ENCODE measurements at places on chromosomes 11 and 22.

- peaks cover 62% of the 10 kb centered on the region for H3K36me3 ChIP-seq
- H3K27ac ChIP-seq: 0 out of 2 replicates have a peak overlapping the region, but pooled peaks have one; percentile 16
- DNase-seq: peak; percentile 47
- H3K4me3 ChIP-seq: no peak overlapping the region
- H3K4me1 ChIP-seq: no peaks in the 10 kb centered on the region
Observed at GRCh38 chr11:11931461-11932055, 76.9 kb downstream of the DKK3 start.

GRCh38 chr11:58787903-58788302 lies 56.2 kb upstream of the GLYAT start:
- H3K4me3 ChIP-seq: no peak overlapping the region
- no peak for DNase-seq
- no peaks in the 10 kb centered on the region for H3K4me1 ChIP-seq
- H3K27me3 ChIP-seq: no peaks in the 10 kb centered on the region
- no peaks in the 10 kb centered on the region for H3K36me3 ChIP-seq

- H3K4me1 ChIP-seq: peaks cover 17% of the 10 kb centered on the region
- no peaks in the 10 kb centered on the region for H3K27me3 ChIP-seq
- DNase-seq: no peak
- H3K4me3 ChIP-seq: no peak overlapping the region
- no peaks in the 10 kb centered on the region for H3K36me3 ChIP-seq
Observed at GRCh38 chr22:49705972-49706352, 121.7 kb downstream of the BRD1 start.

GRCh38 chr11:12408156-12408770 lies 30.9 kb downstream of the PARVA start:
- H3K36me3 ChIP-seq: no peaks in the 10 kb centered on the region
- no peak for DNase-seq
- H3K4me1 ChIP-seq: peaks cover 29% of the 10 kb centered on the region
- H3K4me3 ChIP-seq: no peak overlapping the region
- H3K27me3 ChIP-seq: no peaks in the 10 kb centered on the region
- H3K27ac ChIP-seq: no peak overlapping the region

GRCh38 chr22:20156611-20157429 lies 6.0 kb upstream of the CCDC188 start:
- H3K27me3 ChIP-seq: no peaks in the 10 kb centered on the region
- H3K36me3 ChIP-seq: peaks cover 2% of the 10 kb centered on the region
- H3K4me1 ChIP-seq: peaks cover 35% of the 10 kb centered on the region

- H3K27ac ChIP-seq: no peak overlapping the region
- H3K36me3 ChIP-seq: no peaks in the 10 kb centered on the region
- no peak overlapping the region for H3K4me3 ChIP-seq
- peaks cover 21% of the 10 kb centered on the region for H3K27me3 ChIP-seq
- DNase-seq: no peak
Observed at GRCh38 chr11:33825854-33826560, 51.7 kb upstream of the FBXO3 start.

DNA sequence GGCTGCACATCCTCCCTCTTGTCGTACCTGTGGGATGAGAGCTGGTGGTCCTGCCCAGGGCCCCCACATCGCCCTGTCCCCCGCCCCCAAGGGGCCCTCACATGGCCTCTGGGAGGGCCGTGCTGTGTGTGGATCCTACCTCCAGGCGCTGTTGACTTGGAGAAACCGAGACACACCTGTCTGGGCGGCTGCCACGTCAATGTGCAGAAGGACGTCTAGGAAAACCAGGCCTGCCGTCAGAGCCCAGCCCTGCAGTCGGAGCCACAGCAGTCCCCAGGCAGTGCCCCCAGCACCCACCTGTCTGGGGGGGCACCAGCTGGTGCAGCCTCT lies 14.2 kb downstream of the ALG12 start:
- H3K4me1 ChIP-seq: no peaks in the 10 kb centered on the region
- no peaks in the 10 kb centered on the region for H3K27me3 ChIP-seq
- no peak overlapping the region for H3K4me3 ChIP-seq
- H3K36me3 ChIP-seq: peaks cover 18% of the 10 kb centered on the region

DNA sequence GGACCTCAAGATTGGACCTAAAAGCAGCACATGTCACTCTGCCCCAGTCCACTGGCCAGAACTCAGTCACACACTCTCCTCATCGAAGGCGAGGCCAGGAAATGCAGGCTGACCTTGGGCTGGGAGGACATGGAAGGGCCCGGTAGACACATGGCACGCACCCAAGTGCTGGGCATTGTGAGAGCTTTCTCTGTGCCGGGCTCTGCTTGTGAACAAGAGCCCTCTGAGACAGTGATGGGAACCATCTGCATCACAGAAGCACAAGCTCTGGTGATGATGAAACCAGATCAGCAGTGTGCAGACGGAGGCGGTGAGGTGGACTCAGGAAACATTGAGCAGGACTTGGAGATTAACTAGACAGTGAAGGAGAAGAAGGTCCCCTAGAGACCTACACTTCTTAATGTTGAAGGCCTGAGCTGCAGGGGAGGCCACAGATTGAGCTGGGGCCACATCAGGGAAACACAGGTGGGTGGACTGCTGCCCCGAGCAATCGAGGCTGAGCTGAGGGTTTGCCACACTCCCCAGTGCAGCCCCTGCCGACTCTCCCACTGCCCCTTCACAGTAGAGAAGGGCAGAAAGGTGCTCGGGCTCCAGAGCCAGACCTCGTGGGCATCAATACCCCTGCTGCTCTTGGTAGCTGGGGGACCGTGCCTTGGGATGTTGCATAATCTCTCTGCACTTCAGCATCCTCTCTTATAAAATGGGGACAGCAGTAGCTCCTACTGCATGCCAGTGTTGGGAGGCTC lies 1460.5 kb downstream of the TBC1D22A start:
- no peaks in the 10 kb centered on the region for H3K27me3 ChIP-seq
- no peak overlapping the region for H3K4me3 ChIP-seq
- H3K4me1 ChIP-seq: no peaks in the 10 kb centered on the region

DNA sequence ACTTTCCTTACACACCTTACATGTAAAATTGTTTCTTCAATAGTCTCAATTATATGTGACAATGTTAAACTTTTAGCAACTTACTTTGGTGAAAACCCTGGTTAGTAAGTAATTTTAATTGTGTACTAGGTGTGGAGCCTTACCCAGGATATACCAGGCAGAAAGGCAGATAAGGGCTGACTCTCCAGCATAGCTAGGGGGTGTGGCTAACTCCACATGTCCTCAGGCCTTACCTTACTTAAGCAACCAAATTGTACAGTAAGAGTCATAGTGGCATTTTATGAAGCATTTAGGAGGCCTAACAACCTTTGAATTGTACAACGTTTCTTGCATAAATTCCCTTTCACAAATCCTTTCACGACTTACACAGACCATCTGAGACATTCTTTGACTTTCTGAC lies 118.2 kb upstream of the OR9Q1 start:
- no peak overlapping the region for H3K27ac ChIP-seq
- DNase-seq: no peak
- H3K27me3 ChIP-seq: no peaks in the 10 kb centered on the region
- H3K36me3 ChIP-seq: no peaks in the 10 kb centered on the region
- no peak overlapping the region for H3K4me3 ChIP-seq

DNA sequence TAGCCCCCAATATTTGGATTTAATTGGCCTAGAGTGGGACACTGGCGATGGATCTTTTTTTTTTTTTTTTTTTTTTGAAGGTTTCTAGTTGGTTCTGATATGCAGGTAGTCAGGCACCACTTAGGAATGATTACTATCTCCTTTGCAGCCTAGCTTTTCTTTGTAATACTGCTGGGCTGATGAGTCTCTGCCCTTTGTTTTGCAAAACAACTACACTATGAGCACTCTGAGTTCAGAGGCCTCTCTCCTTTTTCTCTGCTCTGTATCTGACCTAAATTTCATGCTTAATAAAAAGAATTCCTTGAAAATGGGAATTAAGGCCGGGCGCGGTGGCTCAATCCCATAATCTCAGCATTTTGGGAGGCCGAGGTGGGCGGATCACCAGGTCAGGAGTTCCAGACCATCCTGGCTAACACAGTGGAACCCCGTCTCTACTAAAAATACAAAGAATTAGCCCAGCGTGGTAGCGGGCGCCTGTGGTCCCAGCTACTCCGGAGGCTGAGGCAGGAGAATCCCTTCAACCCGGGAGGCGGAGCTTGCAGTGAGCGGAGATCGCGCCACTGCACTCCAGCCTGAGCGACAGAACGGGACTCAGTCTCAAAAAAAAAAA lies 1312.3 kb downstream of the FAM181B start:
- no peak for DNase-seq
- no peak overlapping the region for H3K4me3 ChIP-seq
- H3K36me3 ChIP-seq: no peaks in the 10 kb centered on the region
- H3K4me1 ChIP-seq: no peaks in the 10 kb centered on the region

DNA sequence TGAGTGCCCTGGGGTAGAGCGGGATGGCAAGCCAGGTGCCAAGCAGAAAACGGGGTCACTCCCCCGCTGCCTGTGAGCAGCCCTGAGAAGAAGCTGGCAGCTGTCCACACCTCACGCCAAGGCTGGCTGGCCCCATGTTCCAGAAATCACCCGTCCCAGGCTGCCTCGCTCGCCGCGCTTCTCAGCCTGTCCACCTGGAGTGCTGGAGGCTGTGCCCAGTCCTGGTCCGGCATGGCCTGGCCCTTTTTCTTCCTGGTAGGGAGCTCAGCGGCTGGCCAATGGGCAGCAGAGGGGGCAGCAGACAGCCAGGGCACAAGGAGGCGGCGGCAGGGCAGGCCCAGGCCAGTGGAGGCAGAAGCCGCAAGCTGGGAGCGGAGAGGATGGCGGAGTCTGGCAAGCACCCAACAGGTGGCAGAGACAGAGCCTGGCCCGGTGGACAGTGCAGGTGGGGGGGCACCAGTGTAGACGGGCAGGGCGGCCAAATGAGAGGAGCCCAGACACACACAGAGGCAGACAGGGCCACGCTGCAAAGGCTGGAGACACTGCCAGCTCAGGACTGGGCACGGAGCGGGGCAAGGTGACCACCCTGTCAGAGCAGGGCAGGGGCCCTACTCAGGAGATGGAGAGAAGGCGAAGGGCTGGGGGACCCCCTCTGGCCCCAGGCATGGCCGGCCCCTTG lies 37.2 kb upstream of the TH start:
- DNase-seq: peak; percentile 72
- H3K27me3 ChIP-seq: no peaks in the 10 kb centered on the region
- peaks cover 21% of the 10 kb centered on the region for H3K4me1 ChIP-seq
- H3K4me3 ChIP-seq: no peak overlapping the region

GRCh38 chr11:119229741-119230140 lies 23.6 kb downstream of the CBL start:
- no peaks in the 10 kb centered on the region for H3K27me3 ChIP-seq
- no peak overlapping the region for H3K4me3 ChIP-seq
- H3K4me1 ChIP-seq: no peaks in the 10 kb centered on the region
- H3K27ac ChIP-seq: no peak overlapping the region
- H3K36me3 ChIP-seq: peaks cover 17% of the 10 kb centered on the region

- no peaks in the 10 kb centered on the region for H3K36me3 ChIP-seq
- no peaks in the 10 kb centered on the region for H3K27me3 ChIP-seq
- no peaks in the 10 kb centered on the region for H3K4me1 ChIP-seq
- H3K27ac ChIP-seq: no peak overlapping the region
- H3K4me3 ChIP-seq: no peak overlapping the region
- no peak for DNase-seq
Observed at GRCh38 chr11:128579798-128580504, 7.4 kb downstream of the ETS1 start.

DNA sequence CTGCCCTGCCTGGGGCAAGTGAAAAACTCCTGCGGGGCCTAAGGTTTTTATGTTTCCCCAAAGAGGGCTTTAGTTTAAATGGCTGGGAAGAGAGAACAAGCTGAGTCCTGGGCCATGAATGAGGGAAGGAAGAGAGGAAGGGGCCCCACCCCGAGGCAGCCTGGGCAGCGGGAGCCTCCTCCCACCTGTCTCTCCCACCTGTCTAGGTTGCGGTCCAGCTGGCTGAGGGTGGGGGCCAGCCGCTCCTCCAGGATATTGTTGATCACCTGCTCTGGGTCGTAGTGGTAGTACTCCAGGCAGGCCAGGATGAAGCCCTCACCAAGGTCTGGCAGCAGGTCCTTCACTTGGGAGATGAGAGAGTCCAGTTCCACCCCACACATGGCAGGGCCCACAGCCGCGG lies 34.6 kb downstream of the UQCR10 start:
- DNase-seq: no peak
- H3K4me3 ChIP-seq: no peak overlapping the region
- H3K27me3 ChIP-seq: no peaks in the 10 kb centered on the region
- peaks cover 29% of the 10 kb centered on the region for H3K36me3 ChIP-seq

GRCh38 chr11:20661445-20661844 lies 7.9 kb upstream of the NELL1 start:
- H3K4me1 ChIP-seq: peaks cover 6% of the 10 kb centered on the region
- H3K36me3 ChIP-seq: no peaks in the 10 kb centered on the region
- H3K4me3 ChIP-seq: no peak overlapping the region
- no peaks in the 10 kb centered on the region for H3K27me3 ChIP-seq
- no peak for DNase-seq
